SK-N-SH treated with all-trans-retinoic acid at 6 μM for 48 hours (cell line): ENCODE measurements at places on chromosomes 13 and 19.

- ATAC-seq = peak; percentile 91
These were observed 167.6 kb downstream of the PTPRS start for GRCh38 chr19:5172859-5173630.

- no peak for ATAC-seq
These were observed 57.8 kb downstream of the IER2 start for GRCh38 chr19:13207846-13208671.

GRCh38 chr19:11560404-11561051 is 1.5 kb upstream of the ELOF1 start:
- ATAC-seq = peak; percentile 72

GRCh38 chr19:44303976-44304568 is 753 bp downstream of the ZNF235 start:
- peak; percentile 66 for ATAC-seq

DNA sequence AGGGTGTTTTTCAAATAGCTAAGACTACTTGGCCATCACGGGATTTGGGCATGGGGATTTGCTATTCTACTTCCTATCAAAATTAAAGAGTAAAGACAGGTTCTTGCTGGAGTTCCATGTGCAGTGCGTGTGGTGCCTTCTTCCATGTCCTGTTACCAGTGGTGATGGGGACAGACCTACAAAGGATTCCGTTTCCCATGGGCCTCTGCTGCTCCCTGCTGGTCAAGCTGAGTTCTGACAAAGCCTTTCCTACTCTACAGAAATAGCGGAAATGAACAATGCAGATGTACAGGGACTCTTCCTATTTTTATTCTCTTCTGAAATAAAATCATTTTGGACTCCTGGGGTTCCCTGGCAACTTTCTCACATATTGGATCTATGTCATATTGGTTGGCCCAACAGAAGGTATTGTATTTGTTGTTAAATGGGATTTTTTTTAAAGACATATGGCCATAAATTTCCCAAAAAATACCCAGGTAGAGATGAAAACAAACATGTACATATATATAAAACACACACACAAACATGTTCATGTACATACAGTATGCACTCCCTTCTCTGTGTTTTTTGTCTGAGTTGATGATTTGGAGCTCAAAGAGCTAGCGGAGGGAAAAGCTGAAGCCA is 90.5 kb upstream of the SLC15A1 start:
- peak; percentile 89 for ATAC-seq

- ATAC-seq = no peak; the same call in 2 of the 3 replicates
These were observed 4.8 kb downstream of the FCHO1 start for GRCh38 chr19:17755977-17756670.

DNA sequence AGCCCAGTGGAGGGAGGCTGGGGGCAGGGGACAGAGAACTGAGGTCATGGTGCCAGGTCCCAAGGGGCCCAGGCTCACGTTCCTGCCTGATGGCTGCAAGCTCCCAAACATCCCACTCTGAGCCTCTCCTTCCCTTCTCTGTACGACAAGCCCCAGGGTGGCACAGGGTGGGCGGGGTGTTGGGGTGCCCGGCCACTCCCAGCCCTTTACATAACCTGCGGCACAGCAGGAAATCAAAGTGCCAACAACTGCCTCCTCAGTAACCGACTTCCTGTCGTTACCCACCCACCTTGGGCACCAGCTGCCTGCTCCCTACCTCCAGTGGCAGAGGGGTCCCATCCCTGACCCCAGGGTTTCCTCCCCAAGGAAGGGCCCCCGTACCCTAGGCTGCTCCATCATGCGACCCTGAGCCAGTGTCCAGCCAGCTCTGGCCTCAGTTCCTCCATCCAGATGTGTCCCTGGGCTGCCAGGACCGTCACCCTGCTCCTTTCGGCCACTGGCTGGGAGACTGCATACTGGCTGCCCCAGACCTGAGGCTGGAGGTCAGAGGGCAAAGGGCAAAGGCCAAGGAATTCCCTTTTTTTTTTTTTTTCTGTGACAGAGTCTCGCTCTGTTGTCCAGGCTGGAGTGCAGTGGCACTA is 27.7 kb upstream of the NFIC start:
- ATAC-seq = no peak

GRCh38 chr13:64540468-64540867 is 2689.7 kb downstream of the PCDH9 start:
- no peak for ATAC-seq

DNA sequence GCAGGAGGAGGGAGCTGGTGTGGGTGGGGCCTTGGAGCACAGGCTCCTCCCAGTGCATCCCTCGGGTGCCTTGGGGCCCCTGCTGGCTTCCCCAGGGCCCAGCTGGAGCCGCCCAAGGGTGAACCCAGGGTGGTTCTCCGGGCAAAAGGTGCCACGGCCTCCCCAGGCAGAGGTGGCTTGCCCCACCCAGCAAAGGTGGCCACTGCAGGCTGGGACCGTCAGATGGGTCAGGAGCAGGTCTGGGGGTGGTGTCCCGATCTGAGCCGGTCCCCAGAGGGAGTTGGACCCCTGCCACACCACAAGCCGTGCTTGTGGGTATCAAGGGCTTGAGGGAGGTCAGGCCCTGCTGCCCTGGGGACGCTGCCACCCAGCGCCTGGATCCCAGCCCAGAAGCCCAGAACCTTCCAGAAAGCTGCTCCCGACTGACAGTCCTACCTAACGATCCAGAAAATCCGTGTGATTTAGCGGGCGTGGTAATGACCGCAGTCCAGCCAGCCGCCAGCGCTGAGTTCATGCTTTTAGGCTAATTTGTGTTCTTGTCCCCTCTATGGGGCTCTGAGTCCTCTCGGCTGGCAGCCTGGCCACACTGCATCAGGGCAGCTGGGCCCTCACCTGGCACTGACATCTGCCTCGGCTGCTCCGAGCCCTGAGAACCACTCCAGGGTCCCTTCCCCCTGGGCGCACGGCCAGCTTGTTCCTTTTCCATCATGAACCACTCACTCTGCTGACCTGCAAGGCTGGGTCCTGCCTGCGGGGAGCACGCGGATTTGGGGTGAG is 5.0 kb upstream of the GRIN3B start:
- ATAC-seq = no peak

DNA sequence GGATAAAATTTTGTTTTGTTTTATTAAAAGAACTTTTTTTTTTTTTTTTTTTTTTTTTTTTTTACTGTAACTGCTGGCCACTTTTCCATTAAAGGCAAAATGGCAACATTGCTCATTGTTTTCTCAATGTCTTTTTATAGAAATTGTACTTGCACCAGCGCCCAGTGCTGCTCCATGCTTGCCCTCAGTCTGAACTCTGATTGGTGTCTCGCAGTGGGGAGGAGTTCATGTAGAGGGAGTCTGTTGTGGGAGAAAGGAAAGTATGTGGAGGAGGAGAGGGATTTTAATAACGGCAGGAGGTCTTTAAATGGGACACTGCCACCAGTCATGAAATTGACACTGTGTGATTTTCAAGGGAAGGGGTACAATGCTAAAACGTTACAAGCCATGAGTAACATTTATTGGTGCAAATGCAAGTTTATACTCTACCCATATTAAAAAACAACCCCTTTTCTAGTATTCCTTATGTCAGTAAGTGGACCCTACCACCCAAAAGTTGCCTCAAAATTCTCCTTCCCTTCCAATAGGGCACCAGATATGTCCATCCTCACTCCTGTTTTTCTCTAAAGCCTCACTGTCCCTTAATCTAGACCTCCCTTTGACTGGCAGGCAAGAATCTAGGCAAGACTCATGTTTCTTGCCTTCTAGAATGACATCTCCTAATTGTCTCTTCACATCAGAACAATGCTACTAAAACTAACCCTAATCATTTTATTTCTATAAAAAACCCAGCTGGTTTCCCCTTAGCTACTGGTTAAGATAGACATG is 3.2 kb downstream of the RASL11A start:
- ATAC-seq = no peak

- peak; percentile 24 for ATAC-seq
These were observed 609 bp downstream of the EPS15L1 start for GRCh38 chr19:16470911-16471811.

GRCh38 chr19:49839713-49840112 is 11.2 kb upstream of the PTOV1 start:
- ATAC-seq = no peak

DNA sequence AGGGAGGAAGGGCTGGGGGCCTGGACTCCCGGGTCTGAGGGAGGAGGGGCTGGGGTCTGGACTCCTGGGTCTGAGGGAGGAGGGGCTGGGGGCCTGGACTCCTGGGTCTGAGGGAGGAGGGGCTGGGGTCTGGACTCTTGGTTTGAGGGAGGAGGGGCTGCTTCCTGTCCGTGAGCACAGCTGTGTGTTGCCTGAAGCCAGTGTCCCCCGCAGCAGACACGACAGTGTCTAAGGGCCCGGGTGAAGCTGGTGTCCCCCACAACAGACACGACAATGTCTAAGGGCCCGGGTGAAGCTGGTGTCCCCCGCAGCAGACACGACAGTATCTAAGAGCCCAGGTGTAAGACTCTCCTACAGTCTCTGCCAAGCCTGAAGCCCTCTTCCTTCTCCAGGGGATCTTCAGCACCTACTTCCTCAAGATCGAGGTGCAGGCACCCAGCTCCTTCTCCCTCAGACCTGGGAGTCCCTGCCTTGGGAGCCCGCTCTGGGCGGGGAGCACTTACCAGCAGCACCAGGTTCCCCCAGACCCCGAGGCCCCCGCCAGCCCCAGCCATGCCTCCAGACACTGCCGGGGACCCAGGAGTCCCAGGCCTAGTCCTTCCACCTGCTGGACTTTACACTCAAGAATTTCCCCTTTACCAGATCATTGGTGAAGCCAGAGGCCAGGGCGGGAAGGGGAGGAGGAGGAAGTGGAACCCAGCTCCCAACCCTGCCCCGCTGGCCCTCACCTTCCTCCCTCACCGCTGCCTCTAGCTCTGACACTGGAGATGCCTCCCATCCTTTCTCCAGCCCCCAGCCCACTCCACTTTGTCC is at the start of gene PTPRH:
Gene PTPRH (minus strand): TSS at position 622 of the 813 bp plus-strand sequence. CDS start 68 bp downstream, at position 554.
- no peak for ATAC-seq

GRCh38 chr19:584240-585001 is 5.3 kb upstream of the HCN2 start:
- peak; percentile 68 for ATAC-seq

DNA sequence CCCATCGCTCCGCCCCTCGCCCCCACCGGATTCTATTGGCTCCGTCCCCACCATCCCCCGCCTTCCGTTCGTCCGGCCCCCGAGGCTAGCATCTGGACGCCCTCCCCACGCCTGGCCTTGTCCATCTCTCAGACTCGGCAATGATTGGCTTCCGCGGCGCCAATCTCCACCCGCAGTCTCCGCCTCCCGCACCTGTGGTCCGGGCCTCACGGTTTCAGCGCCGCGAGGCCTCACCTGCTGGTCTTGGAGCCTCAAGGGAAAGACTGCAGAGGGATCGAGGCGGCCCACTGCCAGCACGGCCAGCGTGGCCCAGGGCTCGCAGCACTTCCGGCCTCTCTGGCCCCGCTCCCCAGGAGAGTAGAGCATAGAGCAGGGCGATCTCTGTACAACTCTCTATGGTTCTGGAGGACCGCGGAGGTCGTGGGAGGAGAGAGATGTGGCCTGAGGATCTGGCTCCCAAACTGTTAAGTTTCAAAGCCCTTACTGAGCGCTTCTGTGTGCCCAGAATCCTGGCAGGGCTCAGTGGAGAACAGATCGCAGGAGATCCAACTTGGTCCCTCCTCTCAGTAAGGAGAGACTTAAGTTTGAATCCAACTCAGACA is at the start of gene ERCC1:
Gene ERCC1 (minus strand): TSS at position 329 of the 602 bp plus-strand sequence. CDS start 543 bp downstream, outside the sequence.
- ATAC-seq = peak; percentile 87

DNA sequence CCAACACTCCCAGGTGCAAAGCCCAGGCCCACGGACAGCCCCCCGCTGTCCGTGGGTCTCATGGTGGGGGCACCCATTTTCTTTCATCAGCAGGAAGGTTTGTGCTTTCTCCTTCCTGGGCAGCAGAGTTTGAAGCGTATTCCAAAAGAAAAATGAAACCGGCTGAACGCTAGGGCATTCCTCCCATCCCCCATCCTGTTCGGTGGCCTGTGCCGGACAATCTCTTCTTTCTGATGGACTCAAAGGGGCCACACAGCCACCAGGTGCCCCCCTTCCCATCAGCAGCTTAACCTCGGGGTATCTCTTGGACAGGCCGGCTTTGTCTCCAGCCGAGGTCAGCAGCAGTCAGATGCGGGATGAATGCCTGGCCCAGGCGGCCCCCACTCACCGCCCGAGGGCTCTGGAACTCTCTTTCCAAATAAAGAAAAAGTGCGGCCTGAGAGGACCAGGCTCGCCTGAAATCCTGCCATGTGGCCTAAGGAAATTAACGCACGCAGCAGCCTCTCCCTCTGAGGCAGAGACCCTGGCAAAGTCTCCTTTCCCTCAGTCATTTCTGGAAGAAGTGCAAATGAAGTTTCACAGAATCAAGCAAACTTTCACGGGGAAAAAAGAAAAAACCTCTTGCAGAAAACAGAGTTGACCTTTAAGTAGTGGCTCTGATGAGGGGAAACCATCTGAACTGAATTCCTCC is 67.8 kb downstream of the RASA3 start:
- ATAC-seq = peak; percentile 14

- ATAC-seq = peak; percentile 89
These were observed 18.5 kb downstream of the LMTK3 start for GRCh38 chr19:48492925-48493717.

DNA sequence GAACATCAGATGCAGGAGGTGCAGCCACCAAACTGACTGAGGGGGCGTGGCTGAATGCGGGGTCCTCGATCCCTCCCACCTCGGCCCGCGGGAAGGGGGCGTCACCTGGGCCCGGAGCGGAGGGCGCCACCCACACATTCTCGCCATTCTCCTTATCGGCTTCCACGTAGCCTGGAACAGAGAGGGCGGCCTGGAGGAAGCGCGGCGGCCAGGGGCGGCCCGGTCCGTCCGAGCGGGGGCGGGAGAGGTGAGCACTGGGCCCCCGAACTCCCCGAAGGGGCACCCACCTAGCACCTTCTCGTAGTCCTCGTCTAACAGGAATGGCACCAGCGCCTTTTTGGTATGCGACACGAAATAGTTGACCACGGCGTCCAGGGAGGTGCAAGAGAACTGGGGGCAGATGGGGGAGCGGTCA is 11.8 kb downstream of the STAP2 start:
- no peak for ATAC-seq

DNA sequence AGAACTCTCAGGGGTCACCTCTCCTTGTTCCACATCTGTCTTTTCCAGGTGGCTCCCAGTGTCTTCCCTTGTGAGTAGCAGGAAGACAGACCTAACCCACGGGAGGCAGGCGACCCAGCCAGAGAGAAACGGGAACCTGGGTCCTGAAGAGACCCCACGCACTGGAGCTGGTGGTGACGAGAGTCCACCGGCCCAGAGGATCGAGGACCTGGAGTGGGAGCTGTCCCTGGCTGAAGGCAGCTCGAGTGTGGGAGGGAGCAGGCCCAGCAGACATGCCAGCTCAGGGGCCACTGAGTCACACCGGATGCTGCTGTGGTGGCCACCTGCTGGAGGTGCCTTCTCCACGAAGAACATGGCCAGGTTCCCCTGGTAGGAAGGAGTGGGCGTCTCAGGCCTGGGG is 66.5 kb upstream of the ATP12A start:
- ATAC-seq = no peak

GRCh38 chr19:17915940-17916593 is 16.7 kb upstream of the CCDC124 start:
- ATAC-seq = no peak

- peak; percentile 21 for ATAC-seq
These were observed 4.9 kb upstream of the ZFP36 start for GRCh38 chr19:39401549-39402345.
